Stimulated activated naive B cell treated with anti-CD40 and anti-IgM and Interleukin-4, amounts not matched to agents 10 μg/mL and 1 μg/mL and 100 μg/mL, for 72 hours (primary cell): ENCODE measurements at places on chromosomes 11 and 22.
A peak's percentile ranks its signal among the peaks of the same experiment; 100 is the strongest.

DNA sequence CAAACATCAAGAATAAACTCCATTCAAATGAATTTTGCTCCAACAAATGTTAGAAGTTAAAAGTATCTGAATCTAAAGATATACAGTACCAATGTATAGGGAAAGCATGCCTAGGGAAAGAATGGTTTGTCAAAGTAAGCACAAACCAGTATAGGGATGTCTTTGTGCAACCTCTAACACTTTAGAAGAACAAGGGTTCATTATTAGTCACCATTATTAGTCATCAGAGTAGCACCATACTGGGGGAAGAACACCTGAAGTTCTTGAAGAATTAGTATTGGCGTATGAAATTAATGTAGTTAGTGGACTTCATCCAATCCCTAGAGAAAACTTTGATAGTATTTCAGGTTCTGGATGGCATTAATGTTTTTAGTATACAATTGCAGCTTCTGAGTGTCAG, 943.7 kb downstream of the METTL15 start:
- H3K4me3 ChIP-seq: no peak overlapping the region
- no peaks in the 10 kb centered on the region for H3K27me3 ChIP-seq
- H3K4me1 ChIP-seq: no peaks in the 10 kb centered on the region
- DNase-seq: no peak
- no peaks in the 10 kb centered on the region for H3K36me3 ChIP-seq
- H3K27ac ChIP-seq: no peak overlapping the region

DNA sequence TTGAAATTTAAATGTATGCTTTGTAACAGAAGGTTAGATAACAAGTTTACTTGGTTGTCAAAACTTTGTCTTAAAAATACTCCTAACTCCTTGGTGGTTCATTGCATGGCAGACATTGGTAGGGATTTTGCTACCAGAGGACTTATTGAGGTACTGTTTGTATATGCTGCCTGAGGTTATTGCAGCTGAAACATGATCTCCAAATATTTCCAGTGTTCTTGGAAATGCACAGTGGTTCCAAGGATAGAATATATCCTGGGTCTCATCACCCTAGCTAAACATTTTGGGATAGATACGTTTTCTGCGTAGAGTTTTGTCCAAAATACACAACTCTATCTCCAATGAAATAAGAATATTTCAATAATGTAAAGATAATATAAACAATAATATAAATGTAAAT, 109.2 kb downstream of the RAB38 start:
- H3K4me1 ChIP-seq: no peaks in the 10 kb centered on the region
- no peaks in the 10 kb centered on the region for H3K27me3 ChIP-seq
- H3K36me3 ChIP-seq: no peaks in the 10 kb centered on the region
- DNase-seq: no peak
- H3K4me3 ChIP-seq: no peak overlapping the region

- no peaks in the 10 kb centered on the region for H3K27me3 ChIP-seq
- peaks cover 9% of the 10 kb centered on the region for H3K4me1 ChIP-seq
- H3K4me3 ChIP-seq: no peak overlapping the region
- DNase-seq: no peak
- H3K27ac ChIP-seq: no peak overlapping the region
Observed at GRCh38 chr11:33290319-33290718, 33.1 kb downstream of the HIPK3 start.

DNA sequence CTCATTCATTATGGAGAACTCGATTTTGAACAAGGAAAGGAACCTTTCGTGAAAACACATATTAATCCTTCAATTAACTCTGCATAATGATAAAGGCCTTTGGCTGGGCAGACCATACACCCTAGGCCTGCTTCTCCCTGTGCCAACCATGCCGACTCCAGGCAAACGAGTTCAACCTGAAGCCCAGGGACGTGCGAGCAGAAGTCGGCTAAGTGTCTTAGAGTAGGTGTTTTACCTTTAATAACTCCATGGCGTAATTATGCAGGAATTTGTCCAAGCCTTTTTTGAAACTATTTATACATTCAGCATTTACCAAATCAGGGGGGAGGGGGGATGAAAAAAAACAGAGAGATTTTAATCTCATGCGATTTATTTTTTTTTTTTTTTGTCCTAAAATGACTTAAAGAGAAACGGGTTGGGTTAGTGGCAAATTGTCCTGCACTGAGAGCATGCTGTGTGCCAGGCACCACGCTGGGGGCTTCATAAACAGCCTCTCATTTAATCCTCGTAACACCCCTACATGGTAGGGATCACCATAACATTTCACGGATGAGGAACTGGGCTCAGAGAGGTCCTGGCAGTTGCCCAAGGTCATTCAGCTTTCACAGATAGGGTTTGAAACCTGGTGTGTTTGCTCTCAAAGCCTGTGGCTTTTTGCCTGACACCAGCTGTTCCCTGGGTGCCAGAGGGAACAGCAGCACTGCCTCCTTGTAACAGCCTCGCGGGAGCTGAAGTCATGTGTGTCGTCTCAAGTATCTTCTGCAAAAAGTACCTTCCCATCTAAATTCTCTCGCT, 423.9 kb downstream of the MN1 start:
- no peak overlapping the region for H3K4me3 ChIP-seq
- H3K27ac ChIP-seq: no peak overlapping the region
- H3K4me1 ChIP-seq: no peaks in the 10 kb centered on the region
- H3K27me3 ChIP-seq: no peaks in the 10 kb centered on the region

DNA sequence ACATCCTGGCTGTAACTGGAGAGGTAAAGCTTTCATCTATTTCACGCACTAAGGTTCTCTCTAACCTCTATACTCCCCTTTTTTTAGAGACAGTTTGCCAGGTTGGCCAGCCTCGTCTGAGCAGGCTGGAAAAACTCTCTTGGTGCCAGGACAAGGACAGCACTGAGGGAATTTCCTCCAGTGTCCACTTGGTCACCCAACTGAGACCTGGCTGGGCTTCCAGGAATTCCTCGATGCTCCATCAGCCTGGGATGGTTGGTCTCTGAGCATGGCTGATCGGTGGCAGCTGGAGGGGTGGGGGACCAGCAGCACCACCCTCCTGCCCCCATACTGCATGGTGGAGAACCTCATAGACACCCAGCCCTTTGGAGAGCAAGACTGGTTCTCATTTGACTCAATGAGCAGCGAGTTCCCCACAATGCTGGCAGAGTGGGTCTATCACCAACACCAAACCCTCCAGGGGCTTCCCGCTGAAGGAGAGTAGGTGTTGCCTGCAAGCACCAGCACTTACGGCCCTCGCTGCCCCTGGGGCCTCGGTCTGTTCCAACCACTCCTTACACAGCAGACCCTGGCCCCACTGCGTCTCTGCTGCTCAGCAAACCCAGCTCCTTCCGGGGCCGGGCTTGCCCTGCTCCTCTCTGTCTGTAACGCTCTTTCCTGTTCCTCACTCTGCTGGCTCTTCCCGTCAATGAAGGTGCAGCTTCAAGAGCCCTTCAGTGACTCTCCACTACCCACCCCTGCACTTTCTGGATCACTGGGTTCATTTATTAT, 122.2 kb downstream of the ST3GAL4 start:
- H3K27me3 ChIP-seq: peaks cover 15% of the 10 kb centered on the region
- no peak overlapping the region for H3K27ac ChIP-seq
- peak overlapping the region; percentile 8 for H3K4me3 ChIP-seq
- H3K4me1 ChIP-seq: peaks cover 25% of the 10 kb centered on the region
- no peaks in the 10 kb centered on the region for H3K36me3 ChIP-seq
- DNase-seq: peak; percentile 37

DNA sequence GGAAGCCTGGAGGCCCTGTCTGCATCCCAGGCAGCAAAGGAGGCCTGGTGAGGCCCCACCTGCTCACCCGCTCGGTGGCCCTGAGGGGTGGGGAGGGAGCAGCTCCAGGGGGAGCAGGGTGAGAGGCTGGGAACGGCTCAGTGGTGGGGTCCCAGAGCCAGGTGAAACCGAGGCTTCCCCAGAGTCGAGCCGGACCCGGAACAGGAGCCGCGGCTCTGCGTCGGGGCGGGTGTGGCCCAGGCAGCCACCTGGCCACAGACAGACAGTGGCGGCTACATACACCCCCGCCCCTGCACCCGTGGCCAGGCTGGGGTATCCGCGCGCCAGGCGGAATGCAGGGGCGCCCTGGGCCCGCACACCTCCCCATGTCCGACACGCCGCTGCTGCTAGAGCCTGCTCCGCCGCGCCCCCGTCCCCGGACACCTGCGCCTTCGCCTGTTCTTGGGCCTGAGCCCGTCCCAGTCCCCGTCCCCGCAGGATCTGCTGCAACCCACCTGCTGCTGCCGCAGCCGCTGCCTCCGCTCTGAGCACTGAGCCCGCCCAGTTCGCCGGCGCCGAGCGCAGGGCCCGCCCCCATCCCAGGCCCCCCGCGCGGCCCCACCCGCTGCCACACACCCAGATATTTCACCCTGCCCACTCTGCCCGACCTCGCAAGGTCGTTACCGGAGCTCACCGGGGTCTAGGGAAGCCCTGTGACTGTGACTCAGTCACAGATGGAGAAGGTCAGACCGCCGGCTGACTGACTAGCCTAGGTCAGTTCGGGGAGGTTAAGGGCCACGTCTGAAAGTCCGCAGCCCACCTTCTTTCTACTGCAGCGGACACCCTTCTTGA, at the start of gene SLC7A4:
SLC7A4 (minus strand) TSS at position 525 of the 831 bp plus-strand sequence. CDS start 749 bp downstream, outside the sequence.
- DNase-seq: no peak
- H3K27me3 ChIP-seq: peaks cover 43% of the 10 kb centered on the region
- peaks cover 4% of the 10 kb centered on the region for H3K4me1 ChIP-seq
- no peaks in the 10 kb centered on the region for H3K36me3 ChIP-seq
- H3K27ac ChIP-seq: no peak within 1 kb of the TSS

GRCh38 chr11:101745756-101746155, 161.9 kb upstream of the TRPC6 start:
- no peaks in the 10 kb centered on the region for H3K4me1 ChIP-seq
- no peak for DNase-seq
- no peaks in the 10 kb centered on the region for H3K36me3 ChIP-seq
- H3K27me3 ChIP-seq: no peaks in the 10 kb centered on the region
- H3K4me3 ChIP-seq: no peak overlapping the region

DNA sequence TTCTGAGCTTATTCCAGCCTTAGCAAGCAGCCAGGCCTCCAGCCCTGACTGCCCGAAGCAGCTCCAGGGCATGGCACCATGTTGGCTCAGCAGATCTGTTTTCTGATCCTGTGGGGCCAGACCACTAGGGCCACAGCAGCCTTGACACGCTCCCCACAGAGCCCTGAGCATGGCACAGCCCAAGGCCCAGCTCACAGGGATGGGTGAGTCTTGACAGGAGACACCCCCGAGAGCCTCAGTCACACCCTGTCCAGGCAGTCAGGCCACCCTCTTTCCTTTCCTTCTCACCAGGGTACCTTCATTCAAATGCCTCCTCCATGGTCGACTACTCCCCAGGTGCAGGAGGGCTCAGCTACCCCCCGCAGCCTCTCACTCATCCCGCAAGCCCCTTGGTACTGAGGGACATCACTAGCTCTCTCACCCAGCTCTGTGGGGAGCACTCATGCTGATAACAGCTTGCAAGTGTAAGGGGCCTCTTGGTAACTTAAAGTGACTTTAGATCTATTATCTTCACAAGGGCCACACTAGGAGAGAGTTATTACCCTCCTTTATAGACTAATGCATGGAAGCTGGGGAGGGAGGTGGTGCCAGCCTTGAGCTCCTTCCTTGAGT, 3.9 kb upstream of the CDC42BPG start:
- peaks cover 8% of the 10 kb centered on the region for H3K36me3 ChIP-seq
- no peak for DNase-seq
- peak overlapping the region; percentile 75 for H3K27ac ChIP-seq
- peak overlapping the region; percentile 26 for H3K4me3 ChIP-seq

DNA sequence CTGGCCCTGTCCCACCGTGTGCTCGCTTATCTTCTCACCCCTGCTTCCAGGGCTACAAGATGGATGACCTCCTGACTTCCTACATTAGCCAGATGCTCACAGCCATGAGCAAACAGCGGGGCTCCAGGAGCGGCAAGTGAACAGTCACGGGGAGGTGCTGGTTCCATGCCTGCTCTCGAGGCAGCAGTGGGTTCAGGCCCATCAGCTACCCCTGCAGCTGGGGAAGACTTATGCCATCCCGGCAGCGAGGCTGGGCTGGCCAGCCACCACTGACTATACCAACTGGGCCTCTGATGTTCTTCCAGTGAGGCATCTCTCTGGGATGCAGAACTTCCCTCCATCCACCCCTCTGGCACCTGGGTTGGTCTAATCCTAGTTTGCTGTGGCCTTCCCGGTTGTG, 86.5 kb downstream of the MYO7A start:
- H3K36me3 ChIP-seq: no peaks in the 10 kb centered on the region
- no peak overlapping the region for H3K4me3 ChIP-seq
- DNase-seq: no peak
- H3K4me1 ChIP-seq: peaks cover 23% of the 10 kb centered on the region

GRCh38 chr22:28187612-28188011, 268.6 kb upstream of the PITPNB start:
- no peaks in the 10 kb centered on the region for H3K4me1 ChIP-seq
- H3K36me3 ChIP-seq: no peaks in the 10 kb centered on the region
- no peak overlapping the region for H3K27ac ChIP-seq
- peaks cover 18% of the 10 kb centered on the region for H3K27me3 ChIP-seq
- no peak for DNase-seq
- H3K4me3 ChIP-seq: no peak overlapping the region

DNA sequence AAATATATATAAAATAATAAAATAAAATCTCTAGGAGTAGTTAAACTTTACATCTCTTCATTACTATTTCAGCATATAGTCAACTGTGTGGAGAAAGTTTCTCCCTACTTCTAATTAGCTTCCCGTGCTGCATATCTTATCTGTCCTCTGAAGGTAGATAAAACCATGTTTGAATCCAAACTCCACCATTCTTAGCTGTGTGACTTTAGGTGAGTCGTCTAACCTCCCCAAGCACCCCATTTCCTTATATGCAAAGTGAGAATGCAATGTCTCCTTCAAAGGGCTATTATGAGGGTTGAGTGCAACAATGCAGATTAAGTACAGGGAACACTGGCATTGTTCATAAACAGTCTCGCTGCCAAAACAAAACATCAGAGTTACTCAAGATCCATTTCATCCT, 80.8 kb upstream of the DRD2 start:
- no peak overlapping the region for H3K27ac ChIP-seq
- H3K27me3 ChIP-seq: peaks cover 19% of the 10 kb centered on the region
- no peak overlapping the region for H3K4me3 ChIP-seq

GRCh38 chr11:105915021-105915420, 107.0 kb downstream of the MSANTD4 start:
- no peak overlapping the region for H3K4me3 ChIP-seq
- no peaks in the 10 kb centered on the region for H3K36me3 ChIP-seq
- H3K4me1 ChIP-seq: no peaks in the 10 kb centered on the region
- H3K27me3 ChIP-seq: no peaks in the 10 kb centered on the region

- no peaks in the 10 kb centered on the region for H3K36me3 ChIP-seq
- H3K27me3 ChIP-seq: no peaks in the 10 kb centered on the region
- H3K27ac ChIP-seq: no peak overlapping the region
- DNase-seq: no peak
Observed at GRCh38 chr11:113176599-113177360, 137.6 kb upstream of the TTC12 start.

- no peaks in the 10 kb centered on the region for H3K36me3 ChIP-seq
- DNase-seq: no peak
- no peaks in the 10 kb centered on the region for H3K27me3 ChIP-seq
Observed at GRCh38 chr11:110317516-110317932, 21.1 kb upstream of the RDX start.

GRCh38 chr11:61328351-61328750, 4.6 kb downstream of the DDB1 start:
- no peaks in the 10 kb centered on the region for H3K27me3 ChIP-seq
- H3K4me3 ChIP-seq: no peak overlapping the region
- peaks cover 50% of the 10 kb centered on the region for H3K4me1 ChIP-seq

GRCh38 chr11:2310786-2311352, 9.1 kb downstream of the TSPAN32 start:
- no peaks in the 10 kb centered on the region for H3K27me3 ChIP-seq
- H3K4me1 ChIP-seq: peaks cover 13% of the 10 kb centered on the region
- no peak overlapping the region for H3K27ac ChIP-seq
- DNase-seq: no peak
- no peaks in the 10 kb centered on the region for H3K36me3 ChIP-seq
